ACHN (cell line): ENCODE measurements at places on chromosomes 5 and 9.

- DNase-seq = peak; percentile 61
These were observed 56.8 kb upstream of the SMIM32 start for GRCh38 chr5:136249678-136250266.

GRCh38 chr5:74390822-74391221 lies 249.7 kb downstream of the ENC1 start:
- no peak for DNase-seq

DNA sequence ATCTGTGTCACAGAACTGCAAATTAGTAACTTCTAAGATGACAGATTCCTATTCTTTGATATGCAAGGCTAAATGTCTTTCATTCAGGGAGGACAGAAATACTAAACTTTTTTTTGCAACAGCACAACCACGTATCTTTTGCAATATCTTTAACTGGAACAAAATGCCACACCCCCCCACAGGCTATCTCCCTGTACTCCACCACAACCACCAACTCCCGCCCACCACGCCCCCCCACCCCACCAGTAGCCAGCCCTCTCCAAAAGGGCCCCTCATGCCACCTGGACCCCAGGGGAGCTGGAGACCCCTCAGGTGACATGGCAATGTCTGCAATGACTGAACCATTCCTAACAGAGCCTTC lies 131.8 kb downstream of the ROR2 start:
- no peak for DNase-seq

GRCh38 chr5:167770461-167770860 lies 521.0 kb upstream of the WWC1 start:
- DNase-seq = no peak

- peak; percentile 75 for DNase-seq
These were observed 6.3 kb downstream of the SPTAN1 start for GRCh38 chr9:128558431-128559310.

- DNase-seq = no peak
These were observed 65.7 kb upstream of the ADCY2 start for GRCh38 chr5:7330256-7330655.

GRCh38 chr5:135827965-135828781 lies 6.3 kb upstream of the SLC25A48 start:
- no peak for DNase-seq

- no peak for DNase-seq
These were observed 102.8 kb downstream of the CDH18 start for GRCh38 chr5:19885040-19885824.

GRCh38 chr5:134427540-134428041 lies 15.9 kb upstream of the CDKN2AIPNL start:
- DNase-seq = no peak

GRCh38 chr5:41918105-41918504 lies 7.0 kb upstream of the FBXO4 start:
- DNase-seq = no peak

DNA sequence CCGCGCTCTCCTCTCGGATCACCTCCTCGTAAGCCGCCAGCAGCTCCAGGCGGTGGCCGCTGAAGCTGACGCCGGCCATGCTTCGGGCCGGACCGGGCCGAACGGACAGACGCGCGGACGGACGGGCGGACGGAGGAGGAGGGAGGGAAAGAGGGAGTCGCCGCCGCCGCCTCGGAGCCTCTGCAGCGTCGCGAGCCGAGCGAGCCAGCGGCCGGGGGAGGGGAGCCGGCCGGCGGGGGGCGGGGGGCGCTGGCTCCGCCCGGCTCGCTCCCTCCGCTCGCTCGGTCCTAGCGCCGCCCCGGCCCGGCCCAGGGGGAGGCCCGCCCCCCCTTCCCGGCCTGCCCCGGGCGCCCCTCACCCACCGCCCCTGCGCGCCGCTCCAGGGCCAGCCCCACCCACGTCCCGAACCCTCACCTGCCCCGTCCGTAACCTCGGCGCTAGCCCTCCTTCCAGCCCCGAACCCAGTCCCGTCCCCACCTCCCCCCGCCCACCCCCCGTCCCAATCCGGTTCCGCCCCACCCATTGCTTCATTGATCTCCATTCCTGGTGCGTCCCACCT lies at the start of gene DBN1:
Gene DBN1, minus strand, starts transcription at position 192 of the 559 bp plus-strand sequence. Its CDS starts 113 bp downstream, at position 79.
- peak; percentile 54 for DNase-seq

DNA sequence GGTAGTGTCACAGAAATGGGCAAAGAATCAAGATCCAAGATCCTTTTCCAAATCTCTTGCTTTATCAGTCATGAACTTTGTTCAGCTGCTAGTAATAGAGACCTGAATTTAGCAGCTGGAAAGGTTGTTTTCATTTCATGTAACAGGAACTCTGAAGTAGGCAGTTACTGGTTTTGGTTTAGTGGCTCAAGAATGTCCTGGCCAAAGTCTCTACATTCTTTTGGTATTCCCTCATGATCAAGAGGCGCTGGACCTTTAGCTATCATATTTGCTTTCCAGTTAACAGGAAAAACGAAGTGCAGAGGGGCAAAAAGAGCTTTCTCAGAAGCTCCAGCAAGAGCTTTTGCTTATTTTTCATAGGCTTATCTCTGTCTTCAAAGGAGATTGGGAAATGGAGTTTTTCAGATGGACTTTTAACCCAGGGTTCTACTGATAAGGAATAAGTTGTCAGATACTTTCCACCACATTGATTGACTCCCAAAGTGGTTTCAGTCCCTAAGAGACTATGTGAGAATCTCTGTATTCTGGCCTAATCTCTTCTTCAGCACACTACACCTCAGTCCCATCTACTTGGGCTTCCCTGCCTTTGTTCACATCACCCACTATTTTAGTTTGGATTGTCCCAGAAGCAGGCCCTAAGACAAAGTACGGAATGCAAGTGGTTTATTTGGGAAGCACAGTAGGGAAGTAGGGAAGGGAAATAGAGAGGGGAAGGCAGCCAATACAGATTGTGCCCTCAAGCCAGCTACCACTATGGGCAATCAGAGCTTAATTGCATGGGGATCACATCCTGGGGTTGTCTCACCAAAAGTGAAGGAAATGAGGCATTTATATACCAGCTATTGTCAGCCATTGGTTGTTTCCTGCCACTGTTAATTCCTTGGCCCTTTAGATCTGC lies 359.3 kb downstream of the LRRC70 start:
- DNase-seq = peak; percentile 87

- DNase-seq = no peak
These were observed 108.0 kb upstream of the PPP1R26 start for GRCh38 chr9:135371535-135371934.
